Dorsolateral prefrontal cortex (tissue), 122 donors: ENCODE measurements at places on chromosomes 1 and 21.

- DNase-seq, result no peak
Measured at GRCh38 chr21:26093122-26093521, 77.4 kb downstream of the APP start.

GRCh38 chr1:67672260-67672803, 12.7 kb upstream of the GADD45A start:
- DNase-seq, result no peak

DNA sequence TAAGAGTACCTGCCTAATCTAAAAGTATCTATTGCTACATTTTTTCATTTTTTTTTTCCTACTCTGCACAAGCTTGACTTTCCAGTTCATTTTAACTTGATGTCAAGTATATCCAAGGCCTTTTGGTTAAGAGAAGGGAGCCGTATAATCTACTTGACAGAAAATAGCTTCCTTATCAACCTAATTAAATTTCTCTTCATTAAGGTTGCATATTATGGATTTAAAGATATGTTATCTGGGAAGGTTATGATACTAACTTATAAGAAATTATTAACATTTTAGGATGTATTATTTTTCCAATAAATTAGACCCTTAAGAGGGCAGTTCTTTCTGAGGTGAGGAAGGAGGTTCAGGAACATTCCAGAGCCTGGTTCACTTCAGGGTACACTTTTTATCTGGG, 83.1 kb upstream of the SGIP1 start:
- no peak for DNase-seq

DNA sequence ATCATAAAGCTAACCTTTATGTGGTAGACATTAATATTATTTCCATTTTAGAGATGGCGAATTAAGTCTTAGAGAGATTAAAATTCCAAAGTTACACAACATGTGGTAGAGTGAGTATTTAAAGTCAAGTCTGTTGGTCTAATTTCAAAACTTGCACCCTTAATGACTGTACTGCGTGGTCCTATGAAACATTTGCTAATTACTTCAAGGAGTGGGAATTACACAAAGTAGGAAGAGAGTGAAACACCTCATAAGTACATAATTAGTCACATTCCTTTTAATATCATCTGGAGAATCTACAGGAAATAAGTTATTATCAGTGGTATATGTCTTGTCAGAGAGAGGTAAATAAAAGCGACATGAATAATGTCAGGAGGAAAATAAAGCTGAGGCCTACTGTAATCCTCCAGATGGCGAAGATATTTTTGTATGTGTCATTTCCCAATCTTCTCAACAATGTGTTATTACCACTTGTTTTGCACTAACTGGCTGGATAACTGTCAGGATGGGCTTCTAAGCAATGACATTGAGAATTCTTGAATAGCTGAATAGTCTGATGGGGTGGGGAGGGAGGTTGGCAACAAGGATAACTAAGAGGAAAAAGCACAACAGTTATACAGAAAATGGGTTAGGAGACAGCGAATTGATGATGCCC, 95.5 kb downstream of the TNFSF18 start:
- no peak for DNase-seq

DNA sequence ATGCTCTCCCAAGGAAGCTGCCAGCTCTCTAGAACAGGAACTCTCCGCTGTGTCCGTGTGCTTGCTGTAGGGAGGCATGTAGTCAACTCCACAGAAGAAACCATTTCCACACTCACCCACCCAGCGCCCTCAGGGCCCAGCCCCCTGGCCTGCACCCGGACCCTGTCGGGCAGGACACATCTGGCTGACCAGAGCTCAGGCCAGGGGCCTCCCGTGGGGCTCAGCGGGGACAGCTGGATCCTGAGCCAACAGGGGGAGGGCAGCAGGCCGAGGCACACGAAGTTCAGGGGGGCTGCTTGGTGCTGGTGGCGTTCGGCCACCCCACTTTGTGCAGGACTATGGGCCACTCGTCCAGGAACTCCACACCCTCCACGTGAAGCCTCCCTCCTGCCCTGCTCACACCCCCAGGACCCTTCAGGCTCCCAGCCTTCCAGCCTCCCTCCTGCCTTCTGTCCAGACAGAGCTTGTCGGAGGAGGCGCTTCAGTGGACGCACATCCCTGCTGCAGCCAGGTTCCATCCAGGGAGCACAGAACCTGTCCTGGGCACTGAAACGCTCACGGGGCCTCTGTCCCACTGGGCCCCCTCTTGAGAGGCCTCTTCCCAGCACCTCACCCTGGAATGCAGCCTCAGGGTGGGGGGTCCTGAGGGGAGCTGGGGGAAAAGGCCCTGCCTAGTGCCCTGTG, 15.0 kb upstream of the FAAP20 start:
- DNase-seq, result peak; percentile 36

DNA sequence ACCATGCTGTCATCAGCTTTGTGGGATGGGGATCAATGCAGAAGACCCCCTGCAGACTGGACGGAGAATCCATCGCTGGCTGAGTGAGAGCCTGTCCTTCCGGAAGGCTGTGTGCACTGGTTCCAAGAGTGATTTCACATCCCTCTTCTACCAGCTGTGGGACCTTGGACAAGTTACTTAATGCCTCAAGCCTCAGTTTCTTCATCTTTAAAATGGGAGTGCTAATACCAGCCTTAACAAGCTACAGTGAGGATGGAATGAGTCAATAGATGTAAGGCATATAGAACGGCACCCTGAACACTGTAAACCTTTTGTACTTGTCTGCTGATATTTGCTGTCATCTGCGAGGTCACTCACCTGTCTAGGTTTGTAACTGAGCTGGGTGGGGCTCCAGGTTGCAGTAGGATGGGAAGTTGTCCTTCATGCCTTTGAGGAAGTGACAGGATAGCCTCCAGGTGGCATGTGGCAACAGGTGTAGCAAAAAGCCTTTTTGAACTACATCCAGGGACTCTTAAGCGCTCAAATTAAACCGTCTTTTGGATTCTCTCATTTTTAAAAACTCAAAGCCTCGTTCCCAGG, 27.5 kb downstream of the TMEM51 start:
- DNase-seq, result no peak

GRCh38 chr1:3140437-3140836, 71.4 kb downstream of the PRDM16 start:
- DNase-seq, result no peak

- no peak for DNase-seq
Measured at GRCh38 chr1:238329671-238330070, 438.9 kb upstream of the ZP4 start.

DNA sequence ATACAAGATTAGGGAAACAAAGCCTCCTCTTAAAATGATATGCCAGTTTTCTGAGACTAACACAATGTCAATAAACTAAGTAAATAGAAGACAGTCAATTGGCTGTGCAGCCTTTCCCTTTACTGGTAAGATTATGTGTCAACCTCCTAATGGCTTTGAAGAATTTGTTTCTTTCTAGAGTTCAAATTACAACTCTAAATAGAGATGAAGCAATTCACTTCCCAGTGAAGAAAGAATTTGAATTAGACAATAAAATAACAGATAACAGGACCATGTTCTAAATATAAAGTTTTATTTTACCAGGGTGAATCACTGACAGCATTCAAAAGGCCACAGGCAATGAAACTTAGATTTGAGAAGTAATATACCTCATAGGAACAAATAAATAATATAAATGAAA, 680.3 kb downstream of the PLA2G4A start:
- DNase-seq, result no peak

- DNase-seq, result no peak
Measured at GRCh38 chr1:213864091-213864490, 123.7 kb upstream of the PROX1 start.

- DNase-seq, result peak; percentile 71
Measured at GRCh38 chr1:112358798-112359408, 37.1 kb upstream of the CTTNBP2NL start.

DNA sequence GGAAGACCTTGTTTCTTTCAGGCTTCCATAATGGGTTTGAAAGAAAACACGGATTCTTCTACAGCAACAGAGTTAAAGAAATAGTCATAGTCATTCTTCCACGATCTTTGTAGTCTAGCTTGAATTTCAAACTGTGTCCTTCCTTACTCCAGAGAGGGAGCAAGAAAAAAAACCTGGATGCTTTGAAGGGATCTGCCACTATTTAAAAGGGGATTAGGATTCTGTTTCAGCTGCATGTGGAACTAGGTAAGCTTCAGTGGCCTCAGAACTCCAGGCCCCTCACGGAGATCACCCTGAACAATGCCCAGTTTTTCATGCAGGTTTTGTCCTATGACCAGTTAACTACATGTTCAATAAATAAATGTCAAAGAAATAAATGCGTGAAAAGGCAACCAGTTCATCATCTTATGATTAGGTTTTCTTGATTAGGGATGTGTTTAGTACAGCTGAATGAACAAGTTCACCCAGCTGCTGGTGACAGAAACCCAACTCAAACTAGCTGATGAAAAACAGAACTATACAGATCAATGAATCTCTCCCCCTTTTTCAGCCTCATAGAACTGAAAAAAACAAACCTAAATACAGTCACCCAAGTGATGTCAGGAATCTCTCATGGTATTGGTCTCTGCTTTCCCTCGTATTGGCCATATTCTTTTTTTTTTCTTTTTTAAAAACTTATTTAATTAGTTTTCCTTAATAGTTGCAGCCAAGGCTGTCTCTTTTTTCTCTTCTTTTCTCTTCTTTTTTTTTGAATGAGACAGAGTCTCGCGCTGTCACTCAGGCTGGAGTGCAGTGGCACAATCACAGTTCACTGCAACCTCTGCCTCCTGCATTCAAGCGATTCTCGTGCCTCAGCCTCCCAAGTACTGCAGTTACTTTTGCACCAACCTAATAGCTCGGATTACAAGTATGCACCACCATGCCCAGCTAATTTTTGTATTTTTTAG, 14.6 kb upstream of the MPZL1 start:
- DNase-seq, result no peak

DNA sequence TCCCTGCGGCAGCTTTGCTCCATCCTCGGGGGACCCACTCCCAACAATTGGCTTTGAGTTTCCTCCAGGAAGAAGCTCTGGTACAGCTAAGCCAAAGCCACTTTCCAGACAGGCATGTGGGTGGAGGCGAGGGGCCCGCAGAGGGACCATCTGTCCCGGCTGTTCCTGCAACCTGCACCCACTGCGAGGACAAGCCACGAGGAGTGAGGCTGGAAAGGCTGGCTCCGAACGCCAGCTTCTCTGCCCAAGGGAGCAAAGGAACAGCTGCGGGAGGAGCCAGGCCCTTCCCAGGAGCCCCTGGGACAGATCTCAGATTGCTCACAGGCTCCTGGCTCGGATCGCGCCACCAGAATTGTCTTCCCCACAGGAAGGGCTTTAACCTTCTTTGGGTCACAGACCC, 28.3 kb upstream of the PEF1 start:
- DNase-seq, result peak; percentile 70

- DNase-seq, result no peak
Measured at GRCh38 chr1:213538251-213538650, 449.5 kb upstream of the PROX1 start.

GRCh38 chr1:55524006-55524405, 308.8 kb upstream of the USP24 start:
- DNase-seq, result no peak

DNA sequence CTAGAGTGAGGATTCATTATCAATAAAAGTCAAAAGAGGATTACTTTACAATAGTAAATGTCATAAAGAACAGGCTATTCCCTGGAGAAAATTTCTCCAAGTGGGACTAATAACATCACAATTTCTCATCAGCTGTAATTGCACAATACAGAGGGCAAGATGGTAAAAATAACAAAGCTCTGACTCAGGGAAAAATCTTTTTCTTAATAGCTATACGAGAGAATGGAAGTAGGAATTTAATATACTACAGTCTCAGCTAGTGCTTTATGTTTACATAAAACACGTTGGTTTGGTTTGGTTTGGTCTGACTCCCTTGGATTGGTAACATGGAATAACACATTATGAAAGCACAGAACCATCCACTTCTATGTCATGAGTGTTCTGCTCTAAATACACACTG, 397.6 kb downstream of the LRRIQ3 start:
- DNase-seq, result no peak

DNA sequence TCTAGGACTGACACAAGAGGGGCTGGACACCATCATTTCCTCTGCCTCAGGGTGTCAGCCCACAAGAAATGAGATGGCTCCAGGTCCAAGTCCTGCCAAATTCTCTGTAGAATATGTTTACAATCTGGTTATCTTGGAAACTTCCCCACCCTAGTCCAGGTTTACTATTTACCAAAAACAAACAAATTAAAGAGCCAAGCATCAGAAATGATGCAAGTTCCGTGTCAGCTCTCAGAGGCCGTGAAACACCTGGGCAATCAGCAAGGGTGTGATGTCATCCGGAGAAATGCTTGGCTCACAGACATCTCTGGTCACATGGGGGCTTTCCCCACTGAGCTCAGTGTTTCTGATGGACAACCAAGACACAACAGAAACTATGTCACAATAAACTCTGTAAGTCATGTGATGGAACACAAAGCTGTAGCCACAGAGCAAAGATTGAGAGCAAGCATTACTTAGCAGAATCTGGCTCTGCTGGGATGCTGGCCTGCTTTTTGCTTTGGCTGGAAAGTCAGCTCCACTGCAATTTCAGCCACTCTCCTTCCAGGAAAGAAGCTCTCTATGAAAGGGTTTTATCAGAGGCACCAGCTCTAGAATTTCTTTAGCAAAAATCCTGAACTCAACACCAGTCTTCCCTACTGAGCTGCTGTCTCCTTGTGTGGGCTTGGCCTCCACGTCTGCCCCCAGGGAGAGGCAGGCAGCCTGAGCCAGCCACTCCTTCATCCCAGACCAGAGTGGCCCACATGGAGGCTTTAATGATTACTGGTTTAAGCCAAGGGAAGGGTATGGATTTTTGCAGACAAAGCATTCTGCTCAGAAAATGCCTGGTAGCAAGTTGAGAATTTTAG, 55.9 kb downstream of the NENF start:
- DNase-seq, result no peak

DNA sequence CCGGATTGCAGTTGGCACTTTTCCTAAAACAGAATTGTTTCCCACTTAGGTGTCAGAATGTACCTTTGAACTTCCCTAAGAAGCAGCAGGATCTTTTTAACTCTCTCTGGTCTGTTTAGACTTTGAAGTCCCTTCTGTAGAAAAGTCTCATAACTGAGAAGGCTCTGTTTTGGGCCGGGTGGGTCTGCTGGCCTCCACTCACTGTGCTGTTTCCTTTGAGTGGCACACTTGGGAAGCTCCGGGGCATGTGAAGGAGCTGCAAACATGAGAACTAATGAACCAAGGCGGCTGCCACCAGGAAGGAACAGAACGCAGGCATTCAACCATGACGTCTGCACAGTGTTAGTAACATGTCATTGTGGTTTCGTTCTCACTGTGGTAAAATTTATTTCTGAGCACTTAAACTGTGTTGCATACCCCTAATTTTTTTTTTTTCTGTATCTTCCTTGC, 19.5 kb upstream of the NCMAP start:
- DNase-seq, result no peak

GRCh38 chr1:113991467-113991997, 12.3 kb downstream of the OLFML3 start:
- DNase-seq, result no peak

DNA sequence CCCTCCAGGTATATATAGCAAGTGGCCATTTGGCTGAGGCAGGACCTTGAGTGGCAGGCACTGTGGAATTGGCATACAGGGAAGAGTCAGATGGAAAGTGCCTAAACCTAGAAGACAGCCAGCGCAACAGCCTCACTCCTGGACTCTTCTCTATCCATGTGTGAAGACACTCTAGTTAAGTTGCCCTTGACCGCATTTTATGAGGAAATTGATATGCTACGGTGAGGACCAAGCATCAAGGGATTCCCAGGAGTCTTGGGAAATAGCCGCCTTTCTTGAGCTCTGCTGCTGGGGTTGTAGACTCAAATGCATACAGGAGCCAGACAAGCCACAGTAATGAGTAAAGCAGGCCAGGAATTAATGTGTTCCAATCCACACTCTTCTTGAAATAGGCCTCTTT, 145.9 kb upstream of the KAZN start:
- no peak for DNase-seq
